ENCODE measurements at places on chromosomes 1 and 21.
A peak's percentile ranks its signal among the peaks of the same experiment; 100 is the strongest.

DNA sequence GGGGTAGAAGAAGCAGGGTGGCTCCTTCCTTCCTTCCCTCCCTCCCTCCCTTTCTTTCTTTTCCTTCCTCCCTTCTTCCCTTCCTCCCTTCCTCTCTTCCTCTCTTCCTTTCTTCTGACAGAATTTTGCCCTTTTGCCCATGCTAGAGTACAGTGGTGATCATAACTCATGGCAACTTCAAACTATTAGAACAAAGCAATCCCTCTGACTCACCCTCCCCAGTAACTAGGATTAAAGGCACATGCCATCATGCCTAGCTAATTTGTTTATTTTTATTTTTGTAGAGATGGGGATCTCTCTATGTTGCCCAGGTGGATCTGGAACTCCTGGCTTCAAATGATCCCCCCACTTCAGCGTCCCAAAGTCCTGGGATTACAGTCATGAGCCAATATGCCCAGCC lies 10.0 kb upstream of the RPE65 start:
- no peak for DNase-seq

- no peak for DNase-seq
Observed at GRCh38 chr1:37844536-37844935, 14.9 kb downstream of the MTF1 start.

- DNase-seq = peak; percentile 80
Observed at GRCh38 chr1:27366411-27367159, at the start of gene MAP3K6. Gene MAP3K6 (minus strand): TSS chr1:27366961. CDS start chr1:27366597, 364 bp downstream.

DNA sequence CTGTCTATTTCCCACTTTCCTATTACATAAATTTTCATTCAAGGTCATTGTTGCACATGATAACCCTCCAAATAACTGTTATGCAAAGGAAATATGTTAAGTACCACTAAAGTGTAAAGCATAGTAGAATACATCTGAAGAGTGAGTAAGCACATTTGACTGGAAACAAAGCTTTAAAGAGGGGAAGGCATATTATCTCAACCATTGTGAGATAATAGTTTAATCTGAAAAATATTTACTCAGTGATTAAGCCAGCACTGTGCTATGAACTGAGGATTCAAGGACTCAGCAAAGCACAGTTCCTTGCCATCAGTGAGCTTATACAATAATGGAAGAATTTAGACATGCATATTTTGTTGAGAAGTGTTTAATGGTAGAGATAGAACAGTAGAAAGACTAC lies 127.4 kb downstream of the HMCN1 start:
- DNase-seq = no peak

DNA sequence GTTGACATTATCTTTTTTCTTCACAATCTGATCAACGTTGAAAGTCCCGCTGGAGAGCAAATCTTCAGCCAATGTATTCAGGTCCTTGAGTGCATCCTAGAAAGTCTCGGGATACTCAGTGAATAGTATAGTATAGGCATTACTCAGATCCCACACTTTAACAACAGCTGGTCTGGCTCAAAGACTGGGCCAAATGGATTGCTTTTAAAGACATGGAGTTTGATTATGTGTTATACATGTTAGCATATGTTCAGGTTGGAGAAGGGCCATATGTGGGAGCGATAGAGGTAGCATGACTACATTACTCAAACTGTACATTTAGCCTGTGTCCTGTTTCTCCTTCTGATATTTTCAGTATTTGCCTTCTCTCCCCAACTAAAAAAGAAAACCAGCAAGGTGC lies 33.1 kb downstream of the OR10Z1 start:
- DNase-seq = no peak

Measured in NCI-H2171 (cell line).